ENCODE measurements at places on chromosomes 13 and 19.

GRCh38 chr13:39766464-39767158 is 111.1 kb downstream of the COG6 start:
- no peak for DNase-seq

- no peak for DNase-seq
These were observed 2.8 kb downstream of the ZNF429 start for GRCh38 chr19:21508198-21508597.

DNA sequence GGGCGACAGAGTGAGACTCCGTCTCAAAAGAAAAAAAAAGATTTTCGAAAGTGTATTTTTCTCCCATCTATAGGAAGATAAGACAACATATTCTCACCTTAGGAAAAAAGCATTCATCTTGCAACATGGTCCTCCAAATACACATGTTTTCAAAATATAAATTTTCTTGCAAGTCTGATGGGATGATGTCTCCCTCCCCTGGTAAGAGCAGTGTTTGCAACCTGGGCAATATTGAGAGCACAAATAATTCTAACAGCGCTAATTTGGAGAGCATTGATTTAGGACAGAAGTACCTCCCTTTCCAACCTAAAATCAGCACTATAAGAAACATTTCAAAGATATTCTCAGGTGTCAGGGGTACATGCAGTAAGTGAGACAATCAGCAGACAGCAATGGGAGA is 61.0 kb upstream of the SHISA2 start:
- DNase-seq, result no peak

- DNase-seq, result no peak
These were observed 16.3 kb upstream of the DOCK6 start for GRCh38 chr19:11278670-11279069.

DNA sequence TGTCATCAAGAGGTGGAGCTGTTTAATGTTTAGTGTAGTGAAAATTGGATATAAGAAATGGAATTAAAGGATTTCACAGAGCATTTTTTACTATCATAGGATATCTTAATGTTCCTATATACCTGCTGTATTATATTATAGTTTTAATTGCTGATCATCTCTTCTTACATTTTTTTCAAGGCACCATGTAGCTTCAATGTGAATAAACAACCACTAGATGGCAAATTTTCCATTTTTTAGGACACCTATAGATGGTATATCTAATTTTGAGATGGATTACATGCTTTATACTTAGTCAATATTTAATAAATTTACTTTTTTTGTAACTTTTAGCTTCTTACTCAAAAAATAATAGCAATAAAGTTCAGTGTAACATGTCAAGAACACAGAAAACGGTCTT is 9.0 kb upstream of the ATXN8OS start:
- DNase-seq, result no peak

- no peak for DNase-seq
These were observed 2.7 kb upstream of the KCNC3 start for GRCh38 chr19:50331994-50332243.

DNA sequence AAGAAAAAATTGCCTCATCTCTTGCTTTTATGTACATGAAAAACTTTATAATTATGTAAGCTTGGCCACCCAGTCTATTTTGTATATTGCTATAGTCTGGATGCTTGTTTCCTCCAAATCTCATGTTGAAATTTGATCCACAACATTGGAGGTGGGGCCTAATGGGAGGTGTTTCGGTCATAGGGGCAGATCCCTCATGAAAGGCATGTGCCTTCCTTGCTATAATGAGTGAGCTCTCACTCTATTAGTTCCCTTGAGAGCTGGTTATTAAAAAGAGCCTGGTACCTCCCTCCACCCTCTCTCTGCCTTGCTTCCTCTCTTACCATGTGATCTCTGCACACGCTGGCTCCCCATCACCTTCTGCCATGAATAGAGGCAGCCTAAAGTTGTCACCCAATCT is 1005.1 kb downstream of the PCDH9 start:
- no peak for DNase-seq

- no peak for DNase-seq
These were observed 151.6 kb downstream of the B3GLCT start for GRCh38 chr13:31351376-31351775.

GRCh38 chr19:13965926-13966683 is 13.8 kb downstream of the DCAF15 start:
- no peak for DNase-seq

DNA sequence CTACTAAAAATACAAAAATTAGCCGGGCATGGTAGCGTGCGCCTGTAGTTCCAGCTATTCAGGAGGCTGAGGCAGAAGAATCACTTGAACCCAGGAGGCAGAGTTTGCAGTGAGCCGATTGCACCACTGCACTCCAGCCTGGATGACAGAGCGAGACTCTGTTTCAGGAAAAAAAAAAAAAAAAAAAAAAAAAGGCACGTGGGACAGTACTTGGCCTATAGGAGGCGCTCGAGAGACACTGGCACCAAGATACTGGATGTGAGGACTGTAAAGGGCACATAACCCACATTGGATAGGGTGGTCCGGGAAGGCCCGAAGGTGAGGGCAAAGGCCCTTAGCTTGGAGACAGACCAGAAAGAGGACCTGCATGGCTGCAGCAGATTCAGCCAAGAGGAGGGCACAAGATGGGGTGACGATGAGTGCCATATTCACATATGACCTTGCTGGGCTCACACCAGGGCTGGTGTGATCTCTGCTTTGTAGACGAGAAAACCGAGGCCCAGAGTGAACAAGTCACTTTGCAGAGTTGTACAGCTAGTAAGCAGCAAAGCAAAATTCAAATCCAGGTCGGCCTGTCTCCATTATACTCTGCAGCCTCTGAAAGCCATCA is 89.4 kb downstream of the DPF1 start:
- DNase-seq, result peak; percentile 12

GRCh38 chr19:41697198-41697855 is 9.3 kb upstream of the CEACAM7 start:
- DNase-seq, result no peak

GRCh38 chr19:51168564-51169282 is 26.6 kb downstream of the SIGLEC7 start:
- no peak for DNase-seq

- no peak for DNase-seq
These were observed at the start of gene CDC34 for GRCh38 chr19:531753-532560. Gene CDC34 (plus strand): TSS chr19:531760. CDS start chr19:531932, 172 bp downstream.

GRCh38 chr19:47447470-47448359 is 24.0 kb downstream of the SLC8A2 start:
- no peak for DNase-seq

GRCh38 chr19:56601375-56601774 is 6.3 kb downstream of the ZNF71 start:
- no peak for DNase-seq
